ENCODE measurements at places on chromosomes 11 and 22.

DNA sequence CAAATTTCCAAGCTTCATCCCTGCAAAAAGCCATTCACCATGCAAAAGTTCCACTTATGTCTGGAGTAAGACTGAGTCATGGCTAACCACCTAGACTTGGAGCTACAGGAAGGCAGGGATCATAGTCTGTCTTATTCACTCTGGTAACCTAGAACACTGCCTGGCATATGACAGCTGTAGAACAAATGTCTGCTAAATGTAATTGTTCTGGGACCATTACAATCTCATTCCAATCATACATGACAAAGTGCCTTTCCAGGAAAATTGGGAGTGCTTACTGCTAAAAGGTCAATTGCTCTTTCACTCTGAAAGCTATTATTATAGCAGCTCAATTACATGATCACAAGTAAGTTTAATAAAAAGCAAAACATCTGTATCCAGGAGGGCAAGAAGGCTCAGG is 99.1 kb upstream of the CHRM4 start:
- DNase-seq, result no peak

DNA sequence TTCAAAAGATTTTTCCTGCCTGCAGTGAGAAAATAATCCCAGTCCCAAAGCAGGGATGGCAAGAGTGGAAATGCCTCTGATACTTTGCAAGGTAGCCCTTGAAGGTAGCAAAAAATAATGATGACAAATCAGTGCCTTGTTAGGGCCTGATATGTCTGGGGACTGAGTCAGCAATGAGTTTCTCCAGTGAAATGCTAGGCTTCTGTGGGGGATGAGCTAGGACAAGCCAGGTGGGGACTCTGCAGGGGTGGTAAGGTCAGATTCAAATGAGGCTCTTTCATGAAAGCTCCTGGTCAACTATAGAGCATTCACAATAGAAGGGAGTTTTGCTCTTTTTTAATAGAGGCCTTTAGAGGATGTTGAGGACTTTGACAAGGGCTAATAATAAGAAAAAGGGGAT is 77.7 kb downstream of the ME3 start:
- DNase-seq, result no peak

DNA sequence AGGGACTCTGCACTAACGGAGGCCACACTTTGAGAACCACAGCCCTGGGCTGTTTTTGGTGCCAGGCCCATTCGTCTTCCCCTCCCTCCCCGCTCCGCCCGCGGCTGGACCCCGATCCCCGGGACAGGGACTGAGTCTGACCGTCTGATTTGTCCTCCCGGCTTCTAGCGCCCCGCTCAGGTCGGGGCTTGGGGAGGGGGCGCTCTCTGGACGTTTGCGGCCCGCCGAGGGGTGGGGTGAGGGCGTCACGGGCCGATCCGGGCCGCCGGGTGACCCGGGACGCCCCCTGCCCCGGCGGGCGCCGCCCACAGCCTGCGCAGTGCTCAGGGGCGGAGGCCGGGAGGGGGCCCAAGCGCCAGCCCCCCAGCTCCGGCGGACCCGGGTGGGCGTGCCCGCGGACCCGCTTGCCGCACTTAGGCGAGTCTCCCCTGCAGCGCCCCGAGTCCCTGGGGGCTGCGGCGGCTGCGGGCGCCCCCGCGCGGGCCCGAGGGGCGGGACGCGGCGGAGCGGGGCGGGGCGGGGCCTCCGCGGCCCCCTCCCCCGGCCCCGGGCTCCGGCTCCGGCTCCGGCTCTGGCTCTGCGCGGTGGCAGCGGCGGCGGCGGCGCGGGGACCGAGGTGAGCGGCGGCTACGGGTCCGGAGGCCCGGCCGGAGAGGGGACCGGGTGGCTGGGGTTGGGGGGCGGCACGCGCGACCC is 33.7 kb upstream of the PRR5 start:
- DNase-seq, result no peak

DNA sequence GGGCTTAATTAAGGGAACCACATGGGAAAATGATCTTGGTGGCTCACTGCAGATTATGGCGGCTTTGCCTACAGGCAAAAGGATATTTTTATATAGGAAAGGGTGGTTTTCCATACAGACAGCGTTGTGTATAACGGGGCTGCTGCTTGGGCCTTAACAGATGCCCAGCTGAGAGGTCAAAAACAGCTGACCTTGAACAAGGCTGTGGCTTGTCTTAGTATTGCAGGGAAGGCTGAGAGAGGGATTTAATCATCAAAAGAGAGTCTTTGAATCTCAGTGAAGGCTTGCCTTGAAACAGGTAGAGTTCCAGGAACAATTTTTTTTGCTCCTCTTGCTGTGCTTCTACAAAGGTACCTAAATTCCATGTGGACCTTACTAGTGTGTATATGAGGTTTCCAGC is 301.6 kb upstream of the C11orf87 start:
- no peak for DNase-seq

- no peak for DNase-seq
Observed at GRCh38 chr22:31646186-31647019, 15.6 kb downstream of the PISD start.

DNA sequence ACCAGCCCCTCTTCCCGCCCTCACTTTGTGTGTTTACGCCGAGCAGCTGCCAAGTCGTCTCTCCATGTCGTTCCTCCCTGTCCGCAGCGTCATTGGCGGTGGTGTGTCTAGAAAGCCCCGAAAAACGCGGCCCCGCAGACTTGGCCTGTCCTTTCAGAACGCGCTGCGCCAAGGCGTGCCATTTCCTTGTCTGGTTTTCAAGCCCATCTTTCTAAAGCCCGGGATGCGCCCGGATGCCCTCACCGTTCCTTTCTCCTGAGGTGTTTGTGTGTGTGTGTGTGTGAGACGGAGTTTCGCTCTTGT is 557 bp downstream of the MOV10L1 start:
- no peak for DNase-seq

- no peak for DNase-seq
Observed at GRCh38 chr11:58900479-58901420, 38.5 kb upstream of the GLYATL1 start.

Data from type B pancreatic cell (in vitro differentiated cells).